ENCODE measurements at places on chromosomes 1 and 21.

DNA sequence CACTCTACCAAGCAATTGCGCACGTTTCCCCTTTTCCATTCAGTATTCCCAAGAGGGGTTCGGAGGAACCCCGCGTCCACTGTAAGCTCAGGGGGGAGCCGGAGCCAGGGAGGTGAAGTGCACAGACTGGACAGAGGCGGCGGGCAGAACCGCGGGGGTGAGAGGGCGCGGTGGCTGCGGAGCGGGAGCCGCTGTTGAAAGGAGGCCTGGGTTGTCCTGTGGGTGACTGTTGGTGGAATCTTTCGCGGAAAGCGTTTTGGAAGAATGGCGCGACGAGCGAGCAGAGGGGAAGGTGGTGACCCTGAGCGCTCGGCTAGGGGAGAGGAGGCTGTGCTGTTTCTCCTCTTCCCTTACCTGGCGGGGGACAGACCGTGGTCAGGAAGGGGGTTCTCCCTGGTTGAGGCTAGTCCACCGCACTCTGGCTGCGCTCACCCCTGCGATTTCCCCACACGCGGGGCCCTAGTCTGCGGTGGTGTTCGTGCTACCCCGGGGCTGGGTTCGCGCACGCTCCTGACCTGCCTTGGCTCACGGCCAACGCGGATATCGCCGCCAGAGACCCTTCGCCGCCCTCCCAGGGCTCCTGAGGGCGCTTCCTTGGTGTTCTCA, 92.8 kb downstream of the PRKAB2 start:
- DNase-seq, result no peak

- DNase-seq, result no peak
Observed at GRCh38 chr1:233828480-233828879, 76.0 kb upstream of the SLC35F3 start.

- no peak for DNase-seq
Observed at GRCh38 chr21:41360072-41360821, 1.6 kb upstream of the MX2 start.

DNA sequence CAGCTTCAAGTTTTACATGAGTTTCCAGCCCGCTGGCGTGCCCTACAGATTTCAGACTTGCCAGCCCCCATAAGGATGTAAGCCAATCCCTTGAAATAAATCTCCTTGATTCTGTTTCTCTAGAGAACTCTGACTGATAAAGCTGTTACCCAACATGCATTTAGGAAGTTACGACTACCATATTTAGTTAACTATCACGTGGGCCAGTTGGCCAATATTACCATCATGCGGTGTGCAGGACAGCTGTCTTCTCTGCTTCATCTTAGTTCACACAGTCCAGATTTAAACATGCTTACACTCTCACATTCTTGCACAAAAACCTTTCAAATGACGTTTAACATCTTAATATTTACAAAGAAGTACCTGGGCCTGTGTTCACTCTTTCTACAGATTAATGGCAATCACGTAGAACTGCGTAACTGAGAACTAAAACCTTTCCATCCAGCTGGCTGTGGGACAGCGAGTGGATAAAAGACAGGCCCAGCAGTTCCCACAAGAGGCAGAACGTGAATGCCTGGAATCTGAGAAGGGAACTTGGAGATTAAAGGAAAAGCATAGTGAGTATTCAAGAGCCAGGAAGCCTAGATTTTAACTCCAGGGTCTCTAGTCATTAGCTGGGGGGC, 20.8 kb downstream of the FAM177B start:
- no peak for DNase-seq

GRCh38 chr1:168439456-168440375, 104.1 kb downstream of the XCL2 start:
- peak; percentile 71 for DNase-seq

DNA sequence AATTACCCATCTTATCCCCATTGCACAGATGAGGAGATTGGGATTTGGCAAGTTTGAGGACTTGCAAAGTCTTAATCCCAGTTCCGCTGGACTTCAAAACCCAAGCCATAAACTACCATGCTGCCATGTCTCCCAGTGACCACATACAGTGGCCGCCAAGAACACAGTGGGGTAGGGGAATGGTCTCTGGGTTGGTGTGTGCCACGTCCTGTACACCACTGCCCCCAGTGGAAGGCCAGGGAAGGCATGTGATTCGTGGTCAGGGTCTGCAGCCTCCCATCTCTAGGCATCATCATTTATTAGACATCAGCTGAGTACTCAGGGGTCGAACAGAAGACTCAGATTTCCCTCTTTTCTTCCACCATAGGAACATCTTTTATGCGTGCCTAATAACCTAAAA, 76.0 kb downstream of the MAN1C1 start:
- DNase-seq, result peak; percentile 17

DNA sequence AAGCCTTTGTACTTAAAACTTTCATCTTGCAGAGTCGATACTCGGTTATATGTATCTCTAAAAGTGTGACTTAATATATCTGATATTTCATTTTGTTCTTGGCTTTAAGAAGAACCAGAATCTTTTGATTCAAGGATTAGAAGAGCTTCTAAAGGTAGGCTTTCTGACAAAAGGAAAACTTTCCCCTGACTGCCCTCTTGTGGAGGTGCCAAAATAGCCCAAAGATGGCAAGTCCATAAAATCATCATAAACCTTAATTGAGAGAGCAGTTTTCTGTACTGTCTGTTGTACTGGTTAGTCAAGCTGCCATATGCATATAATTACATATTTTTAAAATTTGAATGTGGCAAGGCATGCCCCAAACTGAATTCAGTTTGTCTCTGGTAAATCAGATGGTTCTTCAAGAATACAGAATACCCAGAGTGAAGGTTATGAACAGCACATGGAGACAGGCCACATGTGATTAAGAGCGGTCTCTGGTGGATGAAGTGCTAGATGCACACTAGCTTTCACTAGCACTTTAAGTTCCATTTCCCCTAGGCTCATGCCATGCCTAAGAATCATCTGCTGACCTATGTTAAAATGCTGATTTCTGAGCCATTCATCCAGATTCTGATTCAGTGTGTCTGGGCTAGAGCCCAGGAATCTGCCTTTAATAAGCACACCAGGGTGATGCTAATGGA, 27.7 kb upstream of the ELAVL4 start:
- no peak for DNase-seq

DNA sequence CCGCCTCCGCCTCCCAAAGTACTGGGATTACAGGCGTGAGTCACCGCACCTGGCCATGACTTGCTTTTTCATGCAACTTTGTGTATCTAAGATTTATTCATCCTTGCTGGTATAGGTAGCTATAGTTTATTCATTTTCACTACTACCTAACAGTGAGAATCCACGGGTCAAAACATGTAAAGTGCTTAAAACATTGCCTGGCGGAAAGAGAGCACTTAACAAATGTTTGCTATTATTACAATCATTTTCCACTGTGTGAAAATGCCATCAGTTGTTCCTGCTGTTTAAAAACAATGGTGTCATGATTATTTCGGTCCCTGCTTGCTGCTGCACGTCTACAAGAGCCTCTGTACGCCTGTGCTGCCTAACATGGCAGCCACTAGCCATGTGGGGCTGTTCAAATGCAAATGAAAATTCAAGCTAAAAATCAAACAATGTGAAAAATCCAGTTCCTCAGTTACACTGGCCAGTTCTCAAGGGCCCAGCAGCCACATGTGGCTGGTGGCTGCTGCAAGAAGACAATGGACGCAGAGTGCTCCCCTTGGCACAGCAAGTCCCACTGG, 65.1 kb downstream of the CLSTN1 start:
- no peak for DNase-seq

- DNase-seq, result no peak
Observed at GRCh38 chr1:180571060-180571831, 12.5 kb downstream of the OVAAL start.

- no peak for DNase-seq
Observed at GRCh38 chr1:194846488-194846887, 1660.1 kb upstream of the B3GALT2 start.

- peak; percentile 35 for DNase-seq
Observed at GRCh38 chr1:112508278-112509004, at the start of gene WNT2B. Gene WNT2B (plus strand): TSS chr1:112508965. CDS start chr1:112509263, 298 bp downstream.

- DNase-seq, result no peak
Observed at GRCh38 chr1:27652111-27652864, 17.3 kb upstream of the FGR start.

DNA sequence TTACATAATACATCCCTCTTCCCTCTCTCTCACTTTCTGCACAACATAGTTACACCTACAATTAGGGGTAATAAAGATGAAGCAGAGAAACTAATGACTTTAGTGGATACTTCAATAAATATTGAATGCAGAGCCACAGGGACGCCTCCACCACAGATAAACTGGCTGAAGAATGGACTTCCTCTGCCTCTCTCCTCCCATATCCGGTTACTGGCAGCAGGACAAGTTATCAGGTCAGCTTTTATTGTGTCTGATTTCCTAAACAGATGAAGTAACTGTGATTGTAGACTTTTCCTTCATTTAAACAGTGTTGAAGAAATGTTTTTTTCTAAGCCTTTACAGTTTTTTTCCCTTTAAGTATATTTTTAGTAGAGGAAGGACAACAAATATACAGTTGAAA, 281.6 kb downstream of the TPR start:
- no peak for DNase-seq

DNA sequence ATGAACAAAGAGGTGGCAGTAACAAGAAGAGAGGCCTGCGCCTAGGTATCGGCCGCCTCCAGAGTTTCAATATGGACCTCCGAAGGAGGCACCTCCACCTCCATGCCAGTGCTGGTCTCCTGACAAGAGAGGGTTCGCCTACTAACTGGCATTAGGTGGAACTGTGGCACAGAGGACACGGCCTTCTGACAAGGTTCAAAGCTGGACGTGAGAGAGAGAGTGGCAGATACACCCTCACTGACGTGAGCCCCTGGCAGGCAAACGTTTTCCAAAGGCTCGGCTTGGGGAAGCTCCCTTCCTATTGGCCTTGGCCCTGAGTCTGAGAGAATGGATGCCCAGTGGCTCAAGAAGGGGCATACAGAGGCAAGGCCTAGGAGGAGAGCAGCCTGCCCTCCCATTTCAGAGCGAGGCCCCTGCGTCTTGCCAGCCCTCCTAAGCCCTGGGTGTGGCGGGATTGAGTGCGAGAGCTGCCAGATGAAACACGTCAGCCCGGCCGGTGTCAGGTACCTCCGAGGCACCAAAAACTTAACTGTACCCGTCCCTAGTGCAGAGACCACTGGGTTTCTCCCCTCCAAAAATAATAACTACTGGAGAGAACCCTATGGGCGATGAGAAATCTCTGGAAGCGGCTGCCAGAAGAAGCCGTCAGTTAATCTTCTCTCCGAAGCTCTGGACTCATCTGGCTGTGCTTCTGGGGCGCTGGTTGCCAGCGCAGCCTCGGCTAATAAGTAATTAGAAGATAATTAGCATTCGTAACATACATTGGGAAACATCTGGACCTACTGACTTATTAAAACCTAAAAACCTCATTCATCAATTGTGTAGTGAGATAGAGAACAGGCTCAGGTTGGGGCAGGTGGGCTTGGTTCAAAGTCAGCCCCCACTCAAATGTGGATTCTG, 283.6 kb downstream of the NPHP4 start:
- DNase-seq, result no peak

DNA sequence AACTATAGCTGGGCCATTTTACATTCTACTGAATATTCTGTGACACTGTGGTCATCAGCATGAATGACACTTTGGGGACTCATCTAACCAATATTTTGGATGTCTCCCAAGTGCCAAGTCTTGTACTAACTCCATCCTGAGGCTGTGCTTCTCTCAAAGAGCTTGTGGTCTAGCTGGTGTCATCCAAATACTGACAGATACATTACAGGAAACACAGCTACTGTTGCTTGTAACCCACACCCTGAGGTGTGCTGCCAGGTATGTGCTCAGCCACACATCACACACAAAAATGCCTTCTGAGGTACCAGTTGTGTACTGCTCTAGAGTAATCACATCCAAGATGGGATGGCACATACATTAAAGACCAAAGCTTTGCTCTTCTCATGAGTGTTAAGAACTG, 81.6 kb downstream of the ST6GALNAC5 start:
- no peak for DNase-seq

GRCh38 chr1:30877205-30877912, 31.2 kb downstream of the SDC3 start:
- DNase-seq, result no peak

GRCh38 chr21:36261459-36261858, 58.5 kb upstream of the MORC3 start:
- DNase-seq, result no peak

GRCh38 chr1:35220976-35221375, 28.0 kb upstream of the SFPQ start:
- DNase-seq, result no peak

- no peak for DNase-seq
Observed at GRCh38 chr1:43267291-43267805, 2.4 kb upstream of the TMEM125 start.

GRCh38 chr1:222979561-222979960, 163.5 kb downstream of the TLR5 start:
- no peak for DNase-seq

- no peak for DNase-seq
Observed at GRCh38 chr1:2983319-2983705, 38.0 kb upstream of the ACTRT2 start.

DNA sequence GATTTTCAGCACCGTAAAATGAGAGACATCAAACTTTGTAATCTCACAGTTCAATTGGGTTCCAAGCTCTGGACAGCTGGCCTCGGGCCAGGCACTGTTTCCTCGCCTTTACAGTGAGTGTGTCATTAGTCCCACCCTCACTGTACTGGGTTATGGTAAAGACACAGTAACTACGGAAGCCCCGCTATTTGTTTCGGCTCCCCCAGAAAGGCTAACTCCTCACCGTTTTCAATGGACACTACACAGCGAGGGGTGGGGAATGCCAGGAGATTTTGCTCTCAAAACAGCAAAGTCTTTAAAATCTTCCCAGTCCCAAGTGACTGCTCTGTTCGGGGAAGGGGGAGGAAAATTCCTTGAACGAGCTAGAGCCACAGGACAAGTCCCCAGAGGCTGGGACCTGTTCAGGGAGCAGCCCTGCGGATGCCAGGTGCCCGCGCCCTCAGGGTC, 757 bp upstream of the SPSB1 start:
- DNase-seq, result no peak

- no peak for DNase-seq
Observed at GRCh38 chr1:31366796-31367195, 6.1 kb downstream of the FABP3 start.

DNA sequence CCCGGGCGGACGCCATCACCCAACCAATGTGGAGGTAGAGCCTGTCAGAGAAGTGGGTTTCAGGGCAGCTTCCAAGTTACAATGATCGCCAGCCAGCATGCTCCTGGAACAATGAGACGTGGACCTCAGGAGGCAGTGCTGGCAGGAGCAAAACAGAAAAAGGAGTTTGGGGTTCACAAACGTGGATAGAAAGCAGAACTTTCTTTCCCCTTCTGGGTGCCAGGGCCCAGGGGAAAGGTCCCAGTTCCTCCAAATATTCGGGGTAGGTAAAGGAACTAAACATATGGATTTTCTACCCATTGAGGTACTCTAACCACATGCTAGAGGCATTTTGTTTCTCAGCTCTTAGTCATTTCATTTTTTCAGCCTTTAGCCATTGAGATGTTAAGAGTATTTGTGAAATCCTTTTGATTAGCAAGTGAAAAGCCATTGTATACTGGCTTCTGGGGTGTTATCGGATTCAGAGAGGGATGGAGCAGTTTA, 488.4 kb upstream of the ADGRL2 start:
- DNase-seq, result no peak

- DNase-seq, result no peak
Observed at GRCh38 chr1:53410701-53411100, 48.5 kb upstream of the DMRTB1 start.
